IMR-90 (cell line): ENCODE measurements at places on chromosomes 12 and 14.
A peak's percentile ranks its signal among the peaks of the same experiment; 100 is the strongest.

GRCh38 chr14:45034730-45035129 is 49.2 kb upstream of the PRPF39 start:
- H3K27ac ChIP-seq = no peak overlapping the region
- H3K27me3 ChIP-seq = no peaks in the 10 kb centered on the region
- peaks cover 9% of the 10 kb centered on the region for H3K36me3 ChIP-seq
- DNase-seq = no peak
- H3K4me1 ChIP-seq = no peaks in the 10 kb centered on the region

GRCh38 chr14:34539407-34540180 is at the start of gene EAPP:
Gene EAPP, minus strand, starts transcription at chr14:34539701. Its CDS starts 73 bp downstream, at chr14:34539628.
- H3K27me3 ChIP-seq = no peaks in the 10 kb centered on the region
- peaks cover 5% of the 10 kb centered on the region; the same call in 1 of the 2 replicates for H3K36me3 ChIP-seq
- DNase-seq = peak; percentile 97
- H3K4me1 ChIP-seq = peaks cover 5% of the 10 kb centered on the region

GRCh38 chr14:91173221-91173670 is 59.4 kb downstream of the DGLUCY start:
- no peaks in the 10 kb centered on the region; the same call in 1 of the 2 replicates for H3K36me3 ChIP-seq
- no peak overlapping the region for H3K27ac ChIP-seq
- H3K4me3 ChIP-seq = no peak overlapping the region

GRCh38 chr14:87503711-87504110 is 489.3 kb downstream of the GALC start:
- DNase-seq = no peak
- no peaks in the 10 kb centered on the region for H3K27me3 ChIP-seq
- H3K4me3 ChIP-seq = no peak overlapping the region
- no peaks in the 10 kb centered on the region for H3K4me1 ChIP-seq

- DNase-seq = peak; percentile 48
- H3K4me1 ChIP-seq = no peaks in the 10 kb centered on the region
- H3K27ac ChIP-seq = no peak overlapping the region
Measured at GRCh38 chr12:4849115-4849541, 60.6 kb upstream of the KCNA1 start.

DNA sequence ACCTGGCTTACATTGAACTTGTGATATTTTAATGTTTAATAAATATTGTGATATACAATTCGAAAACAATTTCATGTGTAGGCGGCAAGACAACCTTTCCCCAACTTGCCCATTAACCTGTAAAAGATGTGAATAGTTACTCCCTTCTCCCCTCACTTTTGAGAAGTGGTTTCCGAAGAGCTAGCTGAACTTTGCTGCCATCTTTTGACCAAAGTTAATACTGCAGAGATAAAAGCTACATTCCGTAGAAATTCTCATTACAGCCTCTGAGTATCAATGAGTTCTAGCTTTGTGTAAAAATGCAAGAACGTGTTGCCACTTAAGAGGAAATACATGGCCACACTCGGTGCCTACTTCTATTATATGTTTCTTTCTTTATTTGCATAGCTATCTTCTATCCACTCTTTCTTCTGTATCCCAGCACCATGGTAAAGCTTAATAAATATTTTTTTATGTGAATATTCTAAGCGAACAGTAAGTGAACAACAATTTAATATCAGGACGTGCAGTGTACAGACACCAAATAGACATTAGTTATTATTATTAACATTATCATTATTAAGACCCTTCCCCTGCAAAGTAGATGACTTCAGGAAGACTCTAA is 105.1 kb upstream of the TMEM260 start:
- H3K4me3 ChIP-seq = no peak overlapping the region
- DNase-seq = peak; percentile 41
- H3K27ac ChIP-seq = no peak overlapping the region

DNA sequence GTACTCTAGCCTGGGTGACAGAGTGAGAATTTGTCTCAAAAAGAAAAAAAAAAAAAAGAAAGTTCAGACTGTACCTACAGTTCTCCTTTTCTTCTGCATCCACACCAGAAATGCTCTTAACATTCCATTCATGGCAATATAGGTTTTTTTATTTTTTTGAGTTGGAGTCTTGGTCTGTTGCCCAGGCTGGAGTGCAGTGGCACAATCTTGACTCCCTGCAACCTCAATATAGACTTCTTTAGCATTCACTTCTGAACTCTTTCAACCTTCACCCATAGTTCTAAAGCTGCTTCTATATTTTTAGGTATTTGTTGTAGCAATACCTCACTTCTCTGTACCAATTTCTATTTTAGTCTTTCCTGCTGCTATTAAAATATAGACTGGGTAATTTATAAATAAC is 1095.7 kb downstream of the FLRT2 start:
- no peak overlapping the region for H3K27ac ChIP-seq
- H3K4me1 ChIP-seq = no peaks in the 10 kb centered on the region
- H3K27me3 ChIP-seq = no peaks in the 10 kb centered on the region
- DNase-seq = peak; percentile 3
- H3K36me3 ChIP-seq = no peaks in the 10 kb centered on the region
- no peak overlapping the region for H3K4me3 ChIP-seq

- H3K4me3 ChIP-seq = no peak overlapping the region; the same call in 1 of the 2 replicates
- H3K36me3 ChIP-seq = no peaks in the 10 kb centered on the region
- peaks cover 8% of the 10 kb centered on the region; the same call in 1 of the 2 replicates for H3K4me1 ChIP-seq
- peak overlapping the region; percentile 45; the same call in 1 of the 2 replicates for H3K27ac ChIP-seq
Measured at GRCh38 chr12:95836630-95837239, 22.0 kb upstream of the SNRPF start.

DNA sequence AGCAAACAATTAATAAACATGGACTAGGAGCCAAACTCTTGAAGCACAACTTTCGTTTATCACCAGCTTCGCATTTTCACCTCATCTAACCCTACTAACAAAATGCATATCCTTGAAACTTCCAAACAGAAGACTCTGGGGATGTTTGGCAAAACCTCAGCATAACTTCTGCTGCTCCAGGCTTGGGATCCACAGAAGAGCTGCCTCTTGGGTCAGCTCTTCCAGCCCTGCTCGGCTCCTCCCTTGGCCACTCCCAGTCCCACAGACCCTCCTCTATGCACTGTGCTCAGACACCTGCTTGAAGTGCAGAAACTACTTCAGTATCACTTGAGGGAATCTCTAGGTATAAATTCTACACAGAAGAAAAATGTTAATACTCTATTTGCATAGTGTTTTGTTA is 110.0 kb upstream of the AMIGO2 start:
- no peak overlapping the region for H3K4me3 ChIP-seq
- peaks cover 16% of the 10 kb centered on the region for H3K4me1 ChIP-seq
- no peaks in the 10 kb centered on the region for H3K36me3 ChIP-seq

GRCh38 chr14:64196814-64197411 is 97.3 kb downstream of the ESR2 start:
- no peaks in the 10 kb centered on the region for H3K36me3 ChIP-seq
- no peaks in the 10 kb centered on the region for H3K27me3 ChIP-seq
- peak; percentile 64 for DNase-seq
- H3K27ac ChIP-seq = peak overlapping the region; percentile 44; the same call in 1 of the 2 replicates

GRCh38 chr12:53232646-53233461 is 845 bp upstream of the RARG start:
- H3K27ac ChIP-seq = peak overlapping the region; percentile 20
- peaks cover 24% of the 10 kb centered on the region for H3K4me1 ChIP-seq
- no peaks in the 10 kb centered on the region; the same call in 1 of the 2 replicates for H3K36me3 ChIP-seq
- peaks cover 21% of the 10 kb centered on the region for H3K27me3 ChIP-seq
- no peak for DNase-seq
- H3K4me3 ChIP-seq = peak overlapping the region; percentile 44

DNA sequence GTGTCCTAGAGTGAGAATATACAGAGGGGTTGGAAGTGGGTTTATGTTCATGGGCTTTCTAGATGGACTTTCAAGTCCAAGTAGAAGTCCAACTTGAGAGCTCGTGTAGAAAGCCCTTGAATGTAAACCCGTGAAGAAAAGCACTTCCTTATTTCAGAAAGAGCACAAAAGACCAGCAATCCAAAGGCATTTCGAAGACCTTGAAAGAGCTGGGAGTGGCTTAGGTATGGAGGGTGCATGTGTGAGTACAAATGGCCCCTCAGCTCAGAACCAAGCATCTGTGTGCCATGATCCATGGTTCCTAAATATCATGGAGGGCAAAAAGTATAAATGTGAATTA is 160.7 kb downstream of the ETV6 start:
- H3K4me1 ChIP-seq = peaks cover 18% of the 10 kb centered on the region
- DNase-seq = no peak
- no peaks in the 10 kb centered on the region for H3K27me3 ChIP-seq
- no peak overlapping the region for H3K27ac ChIP-seq

DNA sequence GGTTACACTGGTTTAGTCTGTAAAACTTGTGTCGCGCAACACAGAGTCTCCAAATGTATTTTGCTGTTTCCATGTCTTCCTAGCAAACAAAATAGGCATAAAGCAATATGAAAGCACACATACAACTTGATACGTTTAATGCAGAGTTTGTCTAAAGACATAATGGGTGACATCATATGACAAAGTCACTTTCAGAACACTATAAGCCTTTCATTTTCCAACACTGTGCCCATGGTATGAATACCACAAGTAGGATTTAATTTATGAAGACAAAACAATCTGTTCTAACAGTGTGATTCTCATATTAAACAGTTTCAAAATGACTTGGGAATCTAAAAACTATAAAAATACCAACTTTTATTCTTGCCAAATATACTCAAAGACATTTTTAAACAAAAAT is 58.4 kb downstream of the PTPN21 start:
- no peak overlapping the region for H3K4me3 ChIP-seq
- H3K27me3 ChIP-seq = no peaks in the 10 kb centered on the region
- H3K27ac ChIP-seq = no peak overlapping the region
- 0 out of 2 replicates have a peak, but pooled peaks cover 2% of the 10 kb centered on the region for H3K4me1 ChIP-seq

DNA sequence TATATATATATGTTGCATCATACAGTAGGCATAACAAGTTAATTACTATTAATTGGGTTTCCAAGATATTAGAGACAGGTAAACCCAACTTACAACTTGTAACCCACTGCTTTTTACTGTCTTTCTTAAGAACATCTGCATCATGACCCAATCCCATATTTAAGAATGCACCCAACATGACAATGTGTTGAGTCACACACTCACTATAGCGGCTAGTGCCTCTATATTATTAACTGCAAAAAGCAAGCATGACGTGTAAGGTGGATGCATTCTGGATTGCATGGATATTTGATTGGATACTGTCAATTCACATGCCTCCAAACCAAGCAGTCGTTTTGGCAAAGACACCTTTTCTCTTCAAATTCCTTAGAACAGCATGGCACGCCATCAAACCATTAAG is 68.2 kb downstream of the KSR2 start:
- H3K4me3 ChIP-seq = no peak overlapping the region
- H3K27me3 ChIP-seq = no peaks in the 10 kb centered on the region
- H3K36me3 ChIP-seq = no peaks in the 10 kb centered on the region
- DNase-seq = peak; percentile 8
- H3K4me1 ChIP-seq = no peaks in the 10 kb centered on the region
- no peak overlapping the region for H3K27ac ChIP-seq

- no peaks in the 10 kb centered on the region for H3K27me3 ChIP-seq
- H3K4me3 ChIP-seq = no peak overlapping the region
- DNase-seq = no peak
- peaks cover 1% of the 10 kb centered on the region; the same call in 1 of the 2 replicates for H3K36me3 ChIP-seq
Measured at GRCh38 chr14:72830356-72830755, 63.5 kb downstream of the DPF3 start.

GRCh38 chr14:76720382-76720813 is 40.9 kb upstream of the VASH1 start:
- DNase-seq = peak; percentile 38
- H3K4me3 ChIP-seq = no peak overlapping the region
- H3K27me3 ChIP-seq = peaks cover 6% of the 10 kb centered on the region

DNA sequence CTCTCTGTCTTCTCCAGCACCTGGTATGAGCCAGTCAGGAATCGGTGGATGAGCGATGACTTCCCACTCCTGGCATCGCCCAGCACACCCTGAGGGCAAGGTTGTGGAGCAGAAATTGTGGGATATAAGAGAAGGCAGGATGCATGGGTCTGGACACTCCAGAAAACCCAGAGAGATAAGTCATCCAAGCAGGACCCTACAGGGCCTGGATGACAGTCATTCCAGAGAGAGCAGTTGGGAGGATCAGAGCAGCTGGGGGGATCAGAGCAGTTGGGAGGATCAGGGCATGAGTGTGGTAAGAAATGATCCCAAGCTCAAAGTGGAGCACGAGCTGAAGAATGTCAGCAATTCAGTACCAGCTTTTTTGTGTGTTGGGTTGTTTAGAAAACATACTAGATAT is 4.0 kb downstream of the AGAP2 start:
- no peak for DNase-seq
- no peaks in the 10 kb centered on the region for H3K36me3 ChIP-seq
- H3K27ac ChIP-seq = no peak overlapping the region
- H3K4me3 ChIP-seq = no peak overlapping the region
- H3K4me1 ChIP-seq = 0 out of 2 replicates have a peak, but pooled peaks cover 3% of the 10 kb centered on the region
- H3K27me3 ChIP-seq = peaks cover 82% of the 10 kb centered on the region

- H3K27ac ChIP-seq = no peak overlapping the region
- no peak overlapping the region for H3K4me3 ChIP-seq
- H3K4me1 ChIP-seq = peaks cover 8% of the 10 kb centered on the region
- peaks cover 6% of the 10 kb centered on the region; the same call in 1 of the 2 replicates for H3K36me3 ChIP-seq
Measured at GRCh38 chr14:100472094-100472455, 115.1 kb downstream of the BEGAIN start.

DNA sequence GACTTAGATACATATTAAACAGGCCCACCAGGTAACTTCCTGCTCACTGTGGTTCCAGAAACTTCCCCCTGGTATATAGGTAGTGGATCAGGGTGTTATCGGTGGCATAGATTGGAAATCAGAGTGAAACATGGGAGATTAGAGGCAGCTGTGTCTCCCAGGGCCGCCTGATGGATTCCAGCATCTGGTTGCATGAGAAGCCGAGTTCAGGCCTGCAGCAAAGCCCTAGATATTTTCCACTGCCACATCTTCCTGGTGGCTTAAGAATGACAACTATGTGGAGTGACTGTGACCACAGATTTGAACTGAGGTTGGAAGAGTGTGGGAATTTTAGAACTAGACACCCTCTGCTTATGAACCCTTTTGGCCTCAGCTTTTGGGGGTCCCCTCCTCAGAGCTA is 184.8 kb upstream of the NTF3 start:
- no peak overlapping the region for H3K27ac ChIP-seq
- H3K36me3 ChIP-seq = no peaks in the 10 kb centered on the region
- H3K4me3 ChIP-seq = no peak overlapping the region
- H3K27me3 ChIP-seq = peaks cover 4% of the 10 kb centered on the region; the same call in 1 of the 2 replicates
- H3K4me1 ChIP-seq = peaks cover 3% of the 10 kb centered on the region; the same call in 1 of the 2 replicates

DNA sequence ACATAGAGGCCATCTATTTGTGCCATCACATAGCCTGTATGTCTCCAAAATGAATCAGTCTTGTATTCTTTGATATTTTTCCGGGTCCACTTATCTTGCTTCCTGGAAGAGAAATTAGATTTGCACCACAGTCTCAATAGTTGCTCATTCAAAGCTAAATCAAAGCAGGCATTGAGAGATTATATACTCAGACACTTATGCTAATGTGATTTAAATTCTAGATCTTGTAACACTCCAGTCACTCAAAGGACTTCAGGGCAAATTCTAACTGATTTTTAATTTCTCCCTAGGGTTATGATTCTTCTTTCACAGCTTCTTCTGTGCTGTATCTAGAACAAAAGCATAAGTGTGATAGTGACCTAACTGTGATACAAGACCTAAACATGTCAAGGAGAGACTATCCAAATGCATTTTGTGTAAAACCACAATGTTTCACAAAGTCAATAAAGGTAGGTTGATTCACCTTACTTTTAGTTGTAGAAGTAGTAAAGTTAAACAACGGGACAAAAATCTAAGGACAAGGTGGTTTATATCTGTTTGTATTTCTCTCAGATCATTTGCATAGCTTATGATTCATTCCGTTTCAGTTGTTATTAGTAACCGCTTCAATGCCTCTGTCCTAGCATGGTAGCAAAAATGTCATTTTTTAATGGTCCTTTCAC is 26.8 kb downstream of the PLBD1 start:
- no peaks in the 10 kb centered on the region for H3K27me3 ChIP-seq
- no peak for DNase-seq
- H3K4me3 ChIP-seq = no peak overlapping the region
- H3K4me1 ChIP-seq = no peaks in the 10 kb centered on the region
- no peak overlapping the region for H3K27ac ChIP-seq
